Retinal pigment epithelial cell (primary cell): ENCODE measurements at places on chromosomes 13 and 19.

GRCh38 chr13:35923347-35923746 lies 207.8 kb downstream of the DCLK1 start:
- peak; percentile 43 for DNase-seq

DNA sequence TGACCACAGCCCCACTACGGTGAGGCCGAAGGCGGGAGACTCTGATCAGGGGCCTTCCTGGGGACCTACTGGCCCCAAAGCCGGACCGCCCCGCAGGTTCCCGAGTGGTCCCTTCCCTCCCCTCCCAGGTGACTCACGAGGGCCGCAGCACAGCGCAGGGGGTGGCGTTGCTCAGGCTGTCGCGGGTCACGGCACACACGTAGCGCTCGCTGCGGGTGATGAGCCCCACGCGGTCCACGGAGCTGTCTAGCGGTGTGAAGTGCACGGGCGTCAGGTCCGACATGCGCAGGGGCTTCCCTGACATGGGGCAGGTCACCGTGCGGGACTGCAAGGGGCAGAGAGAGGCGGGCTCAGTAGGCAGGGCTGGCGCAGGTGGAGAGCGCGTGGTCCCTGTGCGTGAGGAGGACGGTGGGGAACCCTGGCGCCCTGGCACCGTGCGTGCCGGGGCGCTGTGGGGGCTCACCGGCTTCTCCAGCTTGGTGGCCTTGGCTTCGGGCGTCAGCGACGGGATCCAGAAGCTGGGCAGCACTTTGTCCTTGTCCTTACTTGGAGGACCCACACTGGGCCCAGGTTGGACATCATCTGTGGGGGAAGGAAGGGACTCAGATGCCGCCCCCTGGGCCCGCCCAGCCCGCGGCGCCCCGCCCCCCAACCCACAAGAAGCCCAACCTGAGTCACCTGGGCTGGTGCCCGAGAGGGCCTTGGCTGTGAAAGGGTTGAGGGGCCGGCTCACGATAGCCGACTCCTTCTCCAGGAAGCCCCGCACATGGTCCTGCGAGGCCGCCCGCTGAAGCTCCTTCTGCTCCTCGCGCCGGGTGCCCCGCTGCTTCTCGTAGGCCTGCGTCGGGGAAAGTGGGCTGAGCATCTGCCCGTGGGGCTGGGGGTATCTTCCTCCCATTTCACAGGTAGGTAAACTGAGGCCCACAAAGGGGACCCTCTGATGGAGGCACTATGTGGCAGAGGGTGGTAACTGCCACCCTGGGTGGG lies 23.7 kb downstream of the NOSIP start:
- no peak for DNase-seq

- DNase-seq = no peak
Observed at GRCh38 chr19:3274942-3275582, 50.6 kb downstream of the CELF5 start.

DNA sequence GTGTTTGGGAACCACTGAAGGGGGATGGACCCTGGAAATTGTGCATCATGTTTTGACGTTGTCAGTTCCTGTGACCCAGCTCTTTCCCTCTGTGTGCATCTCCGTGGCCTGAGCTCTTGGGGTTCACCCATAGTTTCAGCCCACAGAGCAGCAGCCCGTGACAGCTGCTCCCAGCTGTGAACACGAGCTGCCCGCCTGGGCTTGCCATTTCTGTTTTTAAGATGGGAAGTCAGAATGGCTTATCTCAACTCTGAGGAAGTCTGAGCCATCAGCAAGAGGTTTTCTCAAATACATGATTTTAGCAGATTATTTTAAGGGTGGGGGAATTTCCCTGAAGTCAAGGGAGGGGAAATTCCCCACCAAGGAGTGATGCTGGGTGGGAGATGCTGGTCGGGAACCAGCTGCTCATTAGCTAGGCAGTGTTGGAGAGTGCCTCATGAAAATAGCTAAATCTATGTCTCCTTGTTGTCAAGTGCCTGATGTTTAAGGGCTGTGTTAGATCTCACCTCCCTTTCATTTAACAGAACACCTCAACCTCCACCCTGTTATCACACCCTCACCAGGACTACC lies 34.8 kb upstream of the C1QTNF9 start:
- DNase-seq = no peak

GRCh38 chr19:19379527-19379926 lies 25.9 kb upstream of the GATAD2A start:
- peak; percentile 74 for DNase-seq

DNA sequence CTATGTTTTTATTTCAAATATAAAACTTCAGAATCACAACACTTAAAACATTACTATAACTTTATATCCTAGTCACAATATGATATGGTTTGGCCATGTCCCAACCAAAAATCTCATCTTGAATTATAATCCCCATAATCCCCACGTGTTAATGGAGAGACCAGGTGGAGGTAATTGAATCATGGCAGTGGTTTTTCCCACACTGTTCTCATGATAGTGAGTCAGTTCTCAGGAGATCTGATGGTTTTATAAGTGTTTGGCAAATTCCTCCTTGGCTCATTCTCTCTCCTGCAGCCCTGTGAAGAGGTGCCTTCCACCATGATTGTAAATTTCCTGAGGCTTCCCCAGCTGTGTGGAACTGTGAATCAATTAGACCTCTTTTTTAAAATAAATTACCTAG lies 307.6 kb downstream of the SPRY2 start:
- no peak for DNase-seq

DNA sequence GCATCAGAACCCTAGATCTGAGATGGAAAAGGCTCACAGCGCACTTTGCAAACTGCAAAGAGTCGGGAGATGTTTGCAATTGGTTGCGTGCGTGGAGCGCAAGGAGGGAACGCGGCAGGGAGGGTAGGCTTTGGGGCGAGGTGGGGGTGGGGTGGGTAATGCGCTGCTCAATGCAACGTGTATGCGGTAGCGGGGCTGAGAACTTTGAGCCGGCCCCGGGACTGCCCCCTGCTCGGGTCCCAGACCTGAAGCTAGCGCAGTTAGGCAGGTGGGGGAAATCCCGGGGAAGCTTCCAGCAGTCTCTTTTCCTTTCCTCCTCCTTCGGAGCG lies 971 bp downstream of the FOSB start:
- DNase-seq = no peak

DNA sequence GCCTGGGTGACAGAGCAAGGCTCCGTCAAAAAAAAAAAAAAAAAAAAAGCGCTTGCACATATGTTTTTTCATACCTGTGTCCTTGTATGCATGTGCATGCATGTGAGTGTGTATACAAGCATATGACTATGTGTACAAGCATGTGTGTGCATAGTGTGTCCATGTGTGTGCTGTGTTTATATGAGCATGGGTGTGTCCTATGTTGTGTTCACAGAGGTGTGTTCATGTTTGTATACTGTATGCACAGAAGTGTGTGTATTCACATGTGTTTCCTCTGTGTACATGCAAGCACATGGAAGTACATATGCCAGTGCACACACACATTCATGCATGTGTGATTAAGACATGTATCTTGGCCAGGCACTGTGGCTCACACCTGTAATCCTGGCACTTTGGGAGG lies 17.1 kb downstream of the MYO9B start:
- DNase-seq = no peak

GRCh38 chr13:28820099-28821051 lies at the start of gene MTUS2:
Gene MTUS2 (plus strand): TSS chr13:28820339.
- DNase-seq = no peak

GRCh38 chr13:47166336-47166735 lies 269.5 kb upstream of the HTR2A start:
- no peak for DNase-seq

DNA sequence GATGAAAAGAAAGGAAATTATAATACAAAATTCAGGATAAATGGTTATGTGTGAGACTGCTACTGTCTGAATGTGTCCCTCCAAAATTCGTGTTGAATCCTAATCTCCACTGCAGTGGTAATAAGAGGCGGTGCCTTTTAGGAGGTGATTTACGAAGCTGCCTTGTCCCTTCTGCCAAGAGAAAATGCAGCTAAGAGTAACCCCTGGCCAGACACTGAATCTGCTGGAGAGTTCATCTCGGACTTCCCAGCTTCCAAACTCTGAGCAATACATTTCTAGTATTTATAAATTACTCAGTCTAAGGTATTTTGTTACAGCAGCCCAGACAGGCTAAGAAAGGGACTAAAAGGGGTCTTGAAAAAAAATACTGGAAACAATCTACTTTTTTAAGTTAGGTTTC lies 152.6 kb downstream of the KLF12 start:
- DNase-seq = no peak

- no peak for DNase-seq
Observed at GRCh38 chr13:95870421-95870820, 182.8 kb downstream of the UGGT2 start.

DNA sequence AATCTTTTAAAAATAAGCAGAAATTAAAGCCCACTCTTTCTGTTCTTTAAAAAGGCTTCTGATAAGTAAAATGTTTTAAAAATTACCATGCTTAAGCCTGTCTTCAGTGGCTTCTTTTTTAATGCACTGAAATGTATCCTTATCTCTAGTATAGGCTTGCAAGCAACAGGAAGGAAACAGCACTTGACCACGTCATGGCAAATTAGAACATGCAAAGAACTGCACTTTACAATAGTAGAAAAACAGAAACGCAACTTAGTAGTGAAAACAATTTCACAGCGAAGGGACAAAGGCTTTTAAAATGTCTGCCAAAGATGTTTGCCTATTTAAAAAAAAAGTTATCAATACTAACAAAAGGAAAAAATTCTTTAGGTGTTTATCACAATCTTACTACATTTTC lies 36.3 kb downstream of the ELF1 start:
- no peak for DNase-seq
